ENCODE measurements at places on chromosomes 5 and 9.

DNA sequence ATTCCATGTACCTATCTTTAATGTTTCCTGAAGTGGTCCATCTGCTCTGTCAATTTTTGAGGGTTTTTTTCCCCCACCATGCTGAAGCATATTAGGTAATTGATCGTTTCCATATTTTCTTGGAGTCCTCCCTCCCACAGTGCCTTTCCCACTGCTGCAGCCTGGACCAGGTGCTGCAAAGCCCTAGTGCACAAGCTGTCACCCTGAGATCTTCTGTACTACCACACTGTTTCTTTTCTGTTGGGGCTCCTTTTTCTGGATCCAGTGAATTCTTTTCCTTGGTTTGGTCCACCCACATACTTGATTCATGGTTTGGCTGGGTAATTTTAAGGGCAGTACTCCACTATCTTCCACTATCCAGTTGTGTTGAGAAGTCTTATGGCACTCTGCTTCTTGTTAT, 30.9 kb upstream of the FAM169A start:
- no peak for DNase-seq

DNA sequence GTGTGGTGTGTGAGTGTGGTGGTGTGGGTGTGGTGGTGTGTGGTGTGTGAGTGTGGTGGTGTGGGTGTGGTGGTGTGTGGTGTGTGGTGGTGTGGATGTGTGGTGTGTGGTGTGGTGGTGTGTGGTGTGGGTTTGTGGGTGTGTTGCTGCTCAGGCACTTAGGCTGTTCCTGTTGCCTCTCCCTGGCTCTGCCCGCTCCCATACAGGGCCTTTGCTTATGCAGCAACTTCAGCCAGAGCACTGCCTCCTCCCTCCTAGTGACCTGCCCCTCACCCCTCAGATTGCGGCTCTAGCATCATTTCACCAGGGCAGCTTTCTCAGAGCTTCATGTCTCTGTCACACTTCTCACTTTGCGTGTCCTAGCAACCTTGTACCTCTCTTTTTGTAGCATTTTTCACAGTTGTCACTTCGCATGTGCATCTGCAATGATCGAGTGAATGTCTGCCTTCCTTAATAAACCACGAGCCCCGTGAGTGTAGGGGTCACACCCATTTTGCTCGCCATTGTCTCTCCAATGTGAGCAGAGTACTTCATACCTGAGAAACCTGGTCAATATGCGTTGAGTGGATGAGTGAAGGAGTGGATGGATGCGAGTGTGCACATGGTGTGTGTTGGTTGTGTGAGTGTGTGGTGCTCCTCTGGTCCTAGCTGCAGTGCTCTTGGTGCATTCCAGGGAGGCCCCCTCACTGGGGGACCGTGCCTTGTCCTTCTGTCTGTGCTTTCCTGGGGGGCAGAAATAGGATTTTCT, 167.9 kb upstream of the PANK3 start:
- DNase-seq, result no peak

DNA sequence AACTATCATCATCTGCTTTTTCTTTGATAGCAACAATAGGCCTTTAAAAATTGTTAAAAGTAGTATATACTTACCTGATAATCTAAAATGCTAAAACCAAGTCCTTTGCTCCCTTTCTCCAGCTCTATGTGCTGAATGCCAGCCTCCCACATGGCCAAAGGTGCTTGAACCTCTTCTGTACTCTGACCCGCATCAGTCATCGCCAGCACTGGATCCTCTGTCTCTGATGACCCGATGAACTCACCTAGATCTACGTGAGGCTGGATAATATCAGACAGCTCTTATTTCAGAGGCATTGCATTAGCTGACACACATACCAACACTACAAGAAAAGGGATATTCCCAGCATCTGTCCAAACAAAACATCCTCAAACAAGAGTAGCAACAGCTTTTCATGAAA, 89.5 kb downstream of the MPDZ start:
- DNase-seq, result no peak

DNA sequence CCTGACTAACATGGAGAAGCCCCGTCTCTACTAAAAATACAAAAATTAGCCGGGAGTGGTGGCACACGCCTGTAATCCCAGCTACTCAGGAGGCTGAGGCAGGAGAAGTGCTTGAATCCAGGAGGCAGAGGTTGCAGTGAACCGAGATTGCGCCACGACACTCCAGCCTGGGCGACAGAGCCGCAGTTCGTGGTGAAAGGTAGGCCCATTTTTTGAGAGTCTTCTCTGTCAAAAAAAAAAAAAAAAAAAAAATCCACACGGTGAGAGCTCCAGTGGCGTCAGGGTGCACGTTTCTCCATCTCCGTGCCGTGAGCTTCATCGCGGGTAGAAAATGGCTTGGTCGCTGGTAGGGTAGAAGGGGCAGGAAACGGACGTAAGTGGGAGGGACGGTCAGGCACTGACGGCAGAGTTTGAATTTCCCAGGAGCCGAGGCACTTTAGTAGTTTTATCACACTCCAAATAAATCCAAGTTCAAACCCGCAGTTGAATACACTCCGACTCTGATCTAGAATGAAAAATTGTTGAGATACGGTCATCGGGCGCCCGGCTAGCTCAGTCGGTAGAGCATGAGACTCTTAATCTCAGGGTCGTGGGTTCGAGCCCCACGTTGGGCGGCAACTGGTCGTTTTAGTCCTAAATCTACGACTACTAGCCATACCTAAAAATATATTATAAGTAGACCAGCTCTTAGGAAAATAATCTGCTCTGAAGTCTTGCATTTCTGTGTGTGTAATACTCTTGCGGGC, 2.4 kb upstream of the TRIM7 start:
- no peak for DNase-seq

DNA sequence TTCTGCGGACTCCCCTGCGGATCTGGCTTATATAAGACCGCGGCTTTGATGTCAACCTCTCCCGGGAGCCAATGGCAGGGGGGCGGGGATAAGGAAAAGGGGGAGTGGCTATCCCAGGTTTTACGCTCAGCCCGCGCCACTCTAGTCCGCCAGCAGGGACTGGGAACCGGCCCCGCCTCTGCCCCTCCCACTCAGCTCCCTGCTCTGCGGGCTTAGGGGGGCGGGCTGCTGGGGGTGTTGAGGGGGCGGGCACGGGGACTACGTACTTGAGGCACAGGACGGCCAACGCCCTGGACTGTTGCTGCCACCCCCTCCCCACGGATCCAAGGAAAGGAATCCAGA, at the start of gene HAND1:
TSS of gene HAND1 (minus strand) at position 4 of the 342 bp plus-strand sequence. CDS start 219 bp downstream, outside the sequence.
- DNase-seq, result no peak

DNA sequence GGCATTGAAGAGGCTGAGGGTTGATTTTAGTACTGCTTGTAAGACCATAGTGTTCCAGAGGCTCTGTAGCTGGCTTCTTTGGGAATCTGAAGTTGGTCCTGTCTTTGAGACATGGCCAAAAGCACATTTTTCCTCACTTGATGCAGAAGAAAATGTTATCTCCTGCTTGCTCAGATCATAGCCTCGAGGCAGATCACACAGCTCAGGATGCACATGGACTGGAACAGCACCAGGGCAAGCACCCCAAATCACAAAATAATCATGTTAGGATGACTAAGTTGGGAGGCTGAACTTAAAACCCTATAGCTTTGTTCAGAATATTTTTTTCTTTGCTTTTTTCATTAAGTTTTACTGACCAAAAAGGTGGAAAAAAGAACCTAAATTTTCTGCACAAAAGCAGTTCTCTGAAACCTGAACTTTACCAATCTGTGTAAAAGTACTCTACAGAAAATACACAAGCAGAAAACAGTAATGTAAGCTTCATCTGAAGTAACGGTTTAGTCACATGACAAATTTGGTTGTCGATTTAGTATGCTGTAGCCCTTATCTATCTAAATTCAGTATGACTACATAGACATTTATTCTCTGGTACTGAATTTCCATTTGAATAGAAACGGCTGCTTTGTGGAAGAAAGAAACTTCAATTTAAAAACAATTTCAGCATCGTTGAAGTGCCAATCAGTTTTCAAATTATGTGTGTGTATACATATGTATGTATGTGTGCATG, 3.4 kb downstream of the KLHL9 start:
- no peak for DNase-seq

DNA sequence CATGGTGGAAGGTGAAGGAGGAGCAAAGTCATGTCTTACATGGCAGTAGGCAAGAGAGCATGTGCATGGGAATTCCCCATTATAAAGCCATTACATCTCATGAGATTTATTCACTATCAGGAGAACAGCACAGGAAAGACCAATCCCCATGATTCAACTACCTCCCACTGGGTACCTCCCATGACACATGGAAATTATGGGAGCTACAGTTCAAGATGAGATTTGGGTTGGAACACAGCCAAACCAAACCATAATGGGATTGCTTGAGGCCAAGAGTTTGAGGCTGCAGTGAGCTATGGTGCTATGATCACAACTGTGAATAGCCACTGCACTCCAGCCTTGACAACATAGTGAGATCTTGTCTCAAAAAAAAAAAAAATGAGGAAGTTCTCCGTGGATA, 581.8 kb downstream of the TAF11L14 start:
- DNase-seq, result no peak

All from SHP77 treated with DMSO at 0.1 percent for 48 hours (cell line).